Activated naive CD8-positive, alpha-beta T cell treated with anti-CD3 and anti-CD28 coated beads, Interleukin-2, amount 10 ng/mL, durations not matched to agents 7 days and 5 days (primary cell): ENCODE measurements at places on chromosomes 3 and 15. TPM values are rescaled to one million over a fixed set of nuclear protein-coding genes. Genes with fewer than 3 reads are reported as not detected.

- DNase-seq, result no peak
- H3K27me3 ChIP-seq, result peaks cover 11% of the 10 kb centered on the region
- H3K36me3 ChIP-seq, result no peaks in the 10 kb centered on the region
- H3K4me3 ChIP-seq, result no peak overlapping the region
- H3K4me1 ChIP-seq, result no peaks in the 10 kb centered on the region
These were observed 289.8 kb upstream of the ROPN1 start for GRCh38 chr3:124281453-124282316.

DNA sequence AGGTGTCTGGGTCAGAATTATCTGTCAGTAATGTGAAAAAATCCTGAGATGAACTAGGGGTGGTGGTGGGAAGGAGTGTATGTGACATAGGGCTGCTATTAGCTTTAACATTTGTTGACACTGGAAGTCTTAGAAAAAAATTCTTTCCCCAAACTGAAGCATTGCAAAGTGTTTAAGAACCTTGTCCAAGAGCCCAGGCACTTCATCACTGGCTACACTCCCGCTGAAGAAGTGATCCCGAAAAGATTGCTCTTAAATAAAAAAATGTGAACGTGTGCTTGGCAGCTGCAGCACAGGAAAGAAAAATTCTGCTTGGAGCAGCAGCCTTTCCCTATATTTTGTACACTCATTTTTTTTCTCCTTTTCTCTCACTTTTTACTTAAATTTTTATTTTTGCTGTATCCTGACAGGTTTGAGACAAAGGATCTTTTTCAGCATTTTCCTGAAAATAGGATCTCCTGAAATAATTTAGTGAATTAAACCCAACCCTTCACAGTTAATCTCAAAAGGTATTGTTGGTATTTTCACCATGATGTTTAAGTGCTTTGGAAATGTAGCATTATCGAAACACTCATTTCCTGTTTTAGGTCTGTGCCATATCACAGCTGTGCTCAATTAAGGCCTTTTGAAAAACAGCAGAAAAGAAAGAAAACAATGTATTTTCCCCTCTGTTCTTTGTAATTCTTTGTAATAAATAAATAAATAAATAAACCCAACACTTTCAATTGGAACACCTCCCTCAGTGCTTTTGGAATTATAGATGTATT lies 477.6 kb downstream of the ZNF385D start:
- H3K4me1 ChIP-seq, result no peaks in the 10 kb centered on the region
- H3K4me3 ChIP-seq, result no peak overlapping the region
- no peaks in the 10 kb centered on the region for H3K36me3 ChIP-seq
- no peak for DNase-seq
- no peak overlapping the region for H3K27ac ChIP-seq

- peaks cover 32% of the 10 kb centered on the region for H3K4me1 ChIP-seq
- peaks cover 23% of the 10 kb centered on the region for H3K36me3 ChIP-seq
- no peak overlapping the region for H3K27ac ChIP-seq
- no peaks in the 10 kb centered on the region for H3K27me3 ChIP-seq
These were observed 1.1 kb upstream of the IMPDH2 start for GRCh38 chr3:49030321-49030720.

GPR149 gene
- total RNA-seq, result not detected
